ENCODE measurements at places on chromosomes 7 and 10.

DNA sequence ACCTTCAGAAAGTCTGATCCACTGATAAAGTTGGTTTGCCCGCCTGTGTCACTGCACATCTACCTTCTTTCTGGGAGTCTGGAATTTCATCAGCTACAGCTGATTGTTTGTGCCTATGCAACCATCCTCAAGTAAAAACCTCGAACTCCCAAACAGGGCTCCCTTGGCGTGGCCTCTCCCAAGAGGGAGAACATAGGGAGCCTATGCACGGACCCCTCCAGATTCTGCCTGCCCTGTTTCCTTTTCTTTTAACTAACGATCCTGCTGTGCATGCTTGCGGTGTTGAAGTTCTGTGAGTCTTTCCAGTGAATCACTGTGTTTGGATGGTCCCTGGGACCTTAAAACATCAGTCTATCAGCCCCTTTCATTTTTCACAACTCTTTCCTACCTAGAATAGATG, 226.9 kb upstream of the SEMA3D start:
- no peak for DNase-seq

DNA sequence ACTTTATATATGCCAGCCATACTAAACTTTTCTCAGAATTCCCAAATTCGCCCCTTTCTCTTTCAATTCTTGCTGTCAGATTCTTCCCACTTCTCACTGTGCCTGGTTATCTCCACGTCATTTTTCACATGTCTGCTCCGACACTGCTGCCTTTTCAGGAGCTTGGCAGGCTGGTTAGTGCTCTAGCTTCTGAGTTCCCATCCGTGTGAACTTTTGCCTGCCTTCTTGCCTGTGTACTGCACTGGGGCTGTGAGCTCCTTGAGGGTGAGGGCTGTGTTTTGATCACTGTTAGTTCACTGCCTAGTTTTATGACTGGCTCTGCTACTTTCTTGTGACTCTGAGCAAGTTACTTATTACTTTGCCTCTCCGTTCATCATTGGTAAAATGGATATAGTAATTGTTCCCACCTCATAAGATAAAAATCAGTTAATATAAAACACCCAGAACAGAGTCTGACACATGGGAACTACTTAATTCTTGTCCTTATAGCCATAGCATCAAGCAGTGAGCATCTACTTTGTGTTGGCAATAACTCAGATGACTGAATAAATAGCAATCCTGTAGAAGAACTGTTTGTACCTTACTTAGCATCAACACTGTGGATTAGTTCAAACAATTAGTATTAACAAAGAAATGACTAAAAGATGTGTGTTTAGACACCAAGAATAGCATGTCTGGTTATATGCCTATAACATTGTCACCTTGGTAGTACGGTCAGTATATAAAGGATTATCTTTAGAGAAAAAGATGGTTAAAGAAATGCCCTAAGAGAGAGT, 5.5 kb downstream of the GSTO1 start:
- no peak for DNase-seq

DNA sequence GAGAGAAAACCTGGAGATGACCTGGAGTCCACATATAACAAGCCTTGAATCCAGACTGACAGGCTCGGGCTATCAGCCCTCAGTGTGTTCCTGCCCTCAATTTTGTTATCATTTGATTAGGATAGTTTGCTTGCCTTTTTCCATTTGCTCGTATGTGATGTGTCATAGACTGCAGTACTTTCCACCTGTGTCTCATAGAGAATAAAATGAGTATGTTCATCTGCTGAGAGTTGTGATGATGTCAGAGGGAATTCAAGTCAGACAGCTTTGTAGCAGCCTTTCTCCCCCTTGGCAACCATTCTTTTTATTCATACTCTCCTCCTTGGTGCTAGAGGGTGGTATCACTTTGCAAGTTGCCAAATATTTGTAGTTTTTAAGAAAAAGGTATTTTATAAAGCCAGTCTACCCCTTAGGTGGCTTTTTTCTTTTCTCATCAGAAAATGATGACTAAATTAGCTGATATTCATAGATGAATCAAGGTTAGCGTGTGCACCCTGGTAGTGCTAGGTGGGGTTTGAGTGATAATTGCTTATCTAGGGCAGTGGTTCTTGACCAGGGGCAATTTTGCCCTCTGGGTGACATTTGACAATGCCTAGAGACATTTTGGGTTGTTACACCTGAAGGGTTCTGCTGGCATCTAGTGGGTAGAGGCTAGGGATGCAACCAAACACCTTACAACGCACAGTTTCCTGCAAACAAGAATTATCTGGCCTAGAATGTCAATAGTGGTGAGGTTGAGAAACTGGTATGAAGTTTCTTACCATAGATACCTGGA, 5.4 kb downstream of the SGPL1 start:
- no peak for DNase-seq

DNA sequence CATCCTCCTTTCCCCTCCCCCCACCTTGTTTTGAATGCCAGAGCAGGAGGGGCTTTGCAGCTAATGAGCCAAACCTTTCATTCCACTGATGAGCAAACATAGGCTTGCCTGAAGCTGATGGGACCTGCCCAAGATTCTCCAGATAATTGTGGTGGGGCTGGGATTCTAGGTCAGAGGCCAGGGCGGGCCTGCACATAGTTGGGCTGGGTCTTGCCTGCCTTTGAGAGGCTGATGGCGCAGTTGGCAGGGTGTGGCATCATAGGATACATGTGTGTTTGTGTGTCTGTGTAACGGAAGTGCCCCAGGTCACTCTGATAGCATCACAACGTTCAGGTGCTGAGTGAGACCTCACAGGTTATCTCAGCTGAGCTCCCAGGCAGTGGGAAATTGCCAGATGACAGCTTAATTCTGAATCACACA, 22.9 kb downstream of the BTBD16 start:
- no peak for DNase-seq

DNA sequence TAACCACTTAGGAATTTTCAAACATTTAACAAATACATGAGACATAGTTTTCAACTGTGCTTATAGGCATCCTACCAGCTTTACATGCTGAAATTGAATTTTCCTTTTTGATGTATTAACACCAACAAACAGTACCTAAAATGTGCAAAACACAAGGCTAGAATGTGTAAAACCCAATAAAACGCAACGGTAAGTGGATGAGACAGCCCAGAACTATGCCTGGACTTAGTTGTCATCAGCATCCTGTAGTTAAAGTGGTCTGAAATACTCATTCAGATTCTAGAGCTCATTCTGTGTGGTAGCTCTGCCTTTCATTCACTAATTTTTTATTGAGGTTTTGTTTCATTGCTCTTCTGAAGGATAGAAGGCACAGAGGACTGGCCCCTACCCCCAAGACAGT, 137.1 kb downstream of the BMPER start:
- no peak for DNase-seq

DNA sequence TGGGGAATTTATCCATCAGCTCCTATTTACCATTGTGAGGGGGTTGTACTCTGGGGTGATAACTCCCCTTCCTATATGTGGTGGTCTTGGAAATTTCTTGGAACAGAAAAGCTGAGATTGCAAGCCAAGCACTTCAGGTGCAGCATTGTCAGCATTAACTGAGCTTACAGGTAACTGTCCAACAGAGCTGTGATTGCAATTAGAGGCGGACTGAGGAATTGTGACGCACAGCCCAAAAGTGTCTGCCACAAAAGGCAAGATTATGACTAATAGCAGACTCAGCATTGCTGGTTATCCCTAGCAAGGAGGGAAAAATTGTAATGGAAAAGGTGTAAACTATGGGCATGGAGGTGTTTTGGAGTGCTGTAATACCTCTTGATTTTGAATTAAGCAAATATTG, 126.1 kb upstream of the AGR3 start:
- DNase-seq, result no peak

DNA sequence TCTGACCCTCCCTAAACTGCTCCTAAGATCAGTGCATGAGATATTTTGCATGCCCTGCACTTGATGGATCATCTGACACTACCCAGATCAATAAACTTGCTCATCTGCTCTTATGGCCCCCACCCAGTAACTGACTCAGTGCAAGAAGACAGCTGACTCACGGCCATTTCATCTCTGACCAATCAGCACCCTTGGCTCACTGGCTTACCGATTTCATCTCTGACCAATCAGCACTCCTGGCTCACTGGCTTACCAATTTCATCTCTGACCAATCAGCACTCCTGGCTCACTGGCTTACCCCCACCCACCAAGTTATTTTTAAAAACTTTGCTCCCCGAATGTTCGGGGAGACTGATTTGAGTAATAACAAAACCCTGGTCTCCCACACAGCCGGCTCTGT, 37.2 kb upstream of the OPTN start:
- DNase-seq, result no peak

GRCh38 chr7:138684340-138684739, 16.8 kb downstream of the SVOPL start:
- no peak for DNase-seq

DNA sequence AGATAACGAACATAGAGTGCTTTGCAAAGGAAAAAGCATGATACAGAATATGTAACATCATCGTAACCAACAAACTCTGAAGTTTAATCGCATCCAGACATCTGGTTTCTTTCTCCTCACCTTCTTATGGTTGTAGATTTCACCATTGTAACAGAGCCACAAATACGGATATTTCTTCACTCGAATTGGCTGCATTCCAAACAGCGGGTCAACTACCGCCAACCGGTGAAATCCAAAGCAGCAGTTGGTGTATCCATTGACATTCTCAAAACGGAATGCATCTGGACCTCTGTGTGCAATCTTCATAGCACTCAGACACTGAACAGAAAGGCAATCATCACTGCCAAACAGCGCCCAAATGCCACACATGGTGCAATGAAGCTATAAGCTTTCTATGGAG, 3.4 kb downstream of the ASNS start:
- DNase-seq, result no peak

- DNase-seq, result no peak
These were observed 21.5 kb upstream of the STN1 start for GRCh38 chr10:103939522-103939921.

DNA sequence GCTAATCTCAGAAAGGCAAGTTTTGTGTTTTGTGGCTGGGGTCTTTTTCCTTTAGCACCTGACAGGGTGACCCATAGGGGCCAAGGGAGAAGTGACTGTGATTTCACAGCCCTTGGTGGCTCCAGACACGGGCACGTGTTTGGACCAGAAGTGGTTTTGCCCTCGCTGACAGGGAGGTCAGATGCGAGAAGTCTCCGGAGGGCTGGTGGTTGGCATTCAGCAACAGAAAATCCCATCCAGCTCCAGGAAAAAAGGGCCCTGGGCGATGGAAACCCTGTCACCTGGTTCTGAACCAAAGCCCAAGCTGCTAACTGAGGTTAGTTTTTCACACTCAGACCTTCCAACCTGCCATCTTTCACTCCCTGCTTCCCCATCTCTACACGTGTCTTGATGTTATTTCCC, 272.9 kb downstream of the TRIL start:
- no peak for DNase-seq

DNA sequence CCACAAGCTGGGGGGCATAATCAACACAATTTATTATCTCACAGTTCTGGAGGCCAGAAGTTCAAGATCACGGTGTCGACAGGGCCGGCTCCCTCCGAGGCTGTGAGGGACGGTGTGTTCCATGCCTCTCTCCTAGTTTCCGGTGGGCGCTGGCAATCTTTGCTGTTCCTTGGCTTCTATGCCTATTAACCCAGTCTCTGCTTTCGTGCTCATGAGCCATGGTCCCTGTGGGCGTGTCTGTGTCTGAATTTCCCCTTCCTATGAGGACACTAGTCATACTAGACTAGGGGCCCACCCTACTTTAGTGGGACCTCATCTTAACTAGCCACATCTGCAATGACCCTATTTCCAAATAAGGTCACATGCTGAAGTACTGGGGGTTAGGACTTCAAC, 29.4 kb downstream of the HIPK2 start:
- no peak for DNase-seq

All from NCI-H187 treated with DMSO at 0.1 percent for 48 hours (cell line).